ENCODE measurements at places on chromosomes 5 and 9.

- no peak for DNase-seq
Observed at GRCh38 chr5:174737330-174737729, 12.9 kb downstream of the MSX2 start.

GRCh38 chr9:123102375-123103113 lies 69.1 kb downstream of the GPR21 start:
- no peak for DNase-seq

- peak; percentile 64 for DNase-seq
Observed at GRCh38 chr5:77066823-77067442, 20.2 kb downstream of the ZBED3 start.

GRCh38 chr5:66307647-66308241 lies 163.6 kb downstream of the SREK1 start:
- peak; percentile 60 for DNase-seq

DNA sequence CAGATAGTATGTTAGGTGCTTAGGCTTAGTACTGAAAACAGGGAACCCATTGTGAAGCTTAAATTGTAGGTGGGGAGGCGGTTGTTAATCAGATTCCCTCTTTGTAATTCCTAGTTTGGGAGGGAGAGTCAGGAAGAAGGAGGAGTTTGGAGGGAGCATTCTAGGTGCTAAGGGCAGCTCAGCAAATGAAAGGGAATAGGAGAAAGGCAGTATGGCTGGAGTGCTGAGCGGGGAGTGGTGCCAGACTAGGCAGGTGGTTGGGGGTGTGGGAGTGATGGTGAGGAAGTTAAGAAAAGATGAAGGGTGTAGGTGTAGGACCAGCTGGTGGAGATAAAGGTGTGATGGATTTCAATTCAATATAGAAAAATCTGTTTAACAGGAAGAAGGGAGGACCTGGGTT lies 11.1 kb upstream of the GARNL3 start:
- DNase-seq: no peak

DNA sequence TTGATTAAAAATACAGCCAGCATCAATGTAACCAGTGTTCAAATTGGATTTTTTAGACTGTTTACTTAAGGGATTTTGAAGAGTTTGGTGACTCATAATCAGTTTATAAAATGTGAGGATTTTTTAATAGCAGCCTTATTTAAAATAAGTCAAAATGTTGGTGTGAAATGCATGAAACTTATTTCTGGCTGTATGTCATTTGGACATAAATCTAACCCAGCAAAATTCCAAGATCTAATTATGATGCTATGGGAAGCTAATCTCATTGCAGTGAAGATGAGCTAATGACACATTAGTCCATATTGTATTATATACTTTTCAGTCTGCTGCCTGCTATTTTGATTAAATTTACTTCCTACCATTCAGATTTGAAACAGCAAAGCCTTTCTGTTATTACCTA lies 140.3 kb downstream of the AOPEP start:
- DNase-seq: no peak

DNA sequence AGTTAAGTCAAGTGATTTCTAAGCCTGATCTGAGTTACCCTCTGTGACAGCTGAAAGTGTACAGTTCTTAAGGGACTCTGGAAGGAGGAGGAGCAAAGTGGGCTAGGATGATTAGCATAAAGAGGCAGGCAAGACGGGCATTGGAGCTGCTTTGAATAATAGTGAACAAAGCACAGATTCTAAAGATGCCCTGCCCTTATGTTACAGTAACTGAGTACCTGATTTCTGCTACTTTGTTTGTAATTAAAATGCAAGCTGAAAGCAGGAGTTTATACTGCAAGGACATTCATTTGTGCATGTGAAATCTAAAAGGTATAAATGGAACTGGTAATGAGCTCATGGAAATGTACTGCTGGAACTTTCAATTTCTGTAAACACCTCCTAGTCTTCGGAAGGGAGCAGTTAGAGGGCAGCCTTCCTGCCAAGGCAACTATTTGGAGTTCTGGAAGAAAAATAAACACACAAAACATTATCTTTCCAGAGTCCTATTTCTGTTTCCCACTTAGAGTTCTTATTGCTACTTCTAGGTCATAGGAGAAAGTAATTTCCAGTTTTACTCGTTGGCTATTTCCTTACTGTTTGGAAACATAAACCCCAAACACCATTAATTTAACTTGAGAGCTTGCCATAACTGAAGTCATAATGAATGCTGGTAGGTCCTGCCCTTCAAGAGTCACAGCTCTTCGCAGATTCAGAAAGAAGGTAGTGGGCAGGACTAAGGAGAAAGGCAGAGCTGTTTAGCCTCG lies at the start of gene RANBP3L:
Gene RANBP3L (minus strand): TSS at position 45 of the 746 bp plus-strand sequence. CDS start 486 bp downstream, outside the sequence.
- DNase-seq: no peak

- DNase-seq: no peak
Observed at GRCh38 chr5:158845941-158846340, 253.8 kb downstream of the EBF1 start.

DNA sequence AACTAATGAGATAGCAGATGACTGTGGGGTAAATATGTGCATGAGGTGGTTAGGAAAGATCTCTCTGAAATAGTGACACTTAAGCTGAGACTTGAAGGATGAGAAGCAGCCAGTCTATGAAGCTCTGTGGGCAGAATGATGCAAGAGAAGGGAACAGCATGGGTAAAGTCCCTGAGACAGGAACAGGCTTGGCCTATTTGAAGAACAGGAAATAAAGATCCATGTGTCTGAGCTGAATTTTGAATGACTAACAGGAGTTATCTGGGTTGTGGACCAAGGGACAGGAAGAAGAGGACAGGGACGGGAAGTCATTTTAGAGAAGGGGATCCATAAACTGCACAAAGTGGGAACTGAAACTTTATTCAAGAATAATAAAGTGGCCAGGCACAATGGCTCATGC lies 25.6 kb upstream of the HMGCS1 start:
- DNase-seq: no peak

DNA sequence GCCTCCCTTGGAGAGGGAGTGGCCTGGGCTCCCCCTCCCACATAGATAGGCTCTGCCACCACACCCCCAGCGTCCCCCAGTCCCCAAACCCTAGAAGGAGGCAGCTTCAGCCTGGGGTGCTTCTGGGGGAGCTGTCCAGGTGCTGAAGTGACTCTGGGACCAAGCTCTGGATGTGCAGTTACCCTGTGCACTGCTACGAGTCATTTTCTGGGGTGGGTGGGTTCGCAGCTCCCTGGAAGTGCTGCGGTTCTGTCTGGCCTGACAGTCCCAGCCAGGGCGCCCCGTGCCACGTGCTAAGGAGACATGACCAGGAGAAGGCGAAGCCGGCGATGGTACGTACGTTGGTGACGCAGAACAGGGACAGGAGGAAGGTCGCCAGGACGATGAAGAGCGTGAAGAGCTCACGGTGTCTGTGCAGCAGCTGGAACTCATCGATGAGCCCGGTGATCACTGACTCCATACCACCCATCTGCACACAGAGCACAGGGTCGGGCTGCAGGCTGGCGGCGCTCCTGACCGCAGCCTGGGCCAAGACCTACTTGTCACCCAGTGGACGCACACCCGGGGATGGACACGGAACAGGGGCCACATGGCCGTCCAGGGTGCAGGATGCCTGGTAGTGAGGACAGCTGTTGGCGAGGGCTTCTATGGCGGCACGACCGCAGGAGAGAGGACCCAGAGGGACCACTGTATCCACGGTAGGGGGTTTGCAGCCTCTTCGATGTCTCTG lies 35.7 kb downstream of the SLC6A3 start:
- DNase-seq: peak; percentile 58

DNA sequence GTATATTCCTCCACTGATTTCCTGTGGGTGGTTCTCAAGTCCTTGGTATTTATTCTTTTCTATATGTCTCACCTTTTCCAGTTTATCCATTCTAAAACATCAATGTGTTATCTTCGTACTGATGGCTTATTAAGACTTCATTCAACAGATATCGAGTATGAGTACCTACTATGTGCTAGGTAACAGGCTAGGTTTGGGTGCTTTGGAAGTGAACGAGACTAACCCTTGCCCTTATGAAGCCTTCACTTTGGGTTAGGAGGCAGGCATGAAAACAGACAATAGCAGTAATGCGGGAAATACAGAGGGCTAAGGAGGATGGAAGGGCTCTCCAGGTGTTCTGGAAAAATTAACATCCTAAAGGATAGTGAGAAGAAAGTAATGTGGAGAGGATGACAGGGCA lies 53.4 kb downstream of the AQP7 start:
- no peak for DNase-seq

DNA sequence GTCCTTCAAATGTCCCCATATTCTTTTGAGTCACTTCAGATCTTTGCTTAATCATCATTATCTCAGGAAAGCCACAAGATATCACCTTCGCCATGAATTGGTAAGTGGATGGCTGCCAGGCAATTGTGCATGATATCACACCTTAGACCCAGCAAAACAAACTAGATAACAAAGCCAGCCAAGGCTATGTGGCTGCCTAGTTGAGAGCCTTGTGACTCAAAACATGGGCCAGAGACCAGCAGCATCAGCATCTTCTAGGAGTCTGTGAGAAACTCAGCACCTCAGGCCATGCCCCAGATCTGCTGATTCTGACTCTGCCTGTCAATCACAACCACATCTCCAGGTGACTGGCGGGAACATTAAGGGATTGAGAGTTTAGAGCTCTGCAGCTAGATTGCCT lies 82.8 kb downstream of the SLIT3 start:
- DNase-seq: no peak

DNA sequence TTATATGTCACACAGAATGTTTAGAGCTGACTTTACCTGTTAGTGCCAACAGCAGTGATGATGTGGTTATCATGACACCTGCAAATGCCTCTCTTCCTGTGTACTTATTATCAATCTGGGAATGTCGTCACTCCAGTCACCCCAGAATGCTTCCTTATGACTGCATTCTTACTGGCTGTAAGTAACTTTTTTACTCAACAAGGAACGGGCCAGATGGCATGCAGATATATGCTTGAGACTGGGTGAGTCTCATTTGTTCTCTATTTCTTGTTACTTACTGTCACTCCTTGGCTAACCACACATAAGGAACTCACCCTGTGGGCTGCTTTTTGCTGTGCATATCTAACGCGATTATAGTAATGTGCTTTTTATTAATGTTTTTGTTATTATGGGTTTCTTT lies 385.5 kb upstream of the MEF2C start:
- DNase-seq: no peak

DNA sequence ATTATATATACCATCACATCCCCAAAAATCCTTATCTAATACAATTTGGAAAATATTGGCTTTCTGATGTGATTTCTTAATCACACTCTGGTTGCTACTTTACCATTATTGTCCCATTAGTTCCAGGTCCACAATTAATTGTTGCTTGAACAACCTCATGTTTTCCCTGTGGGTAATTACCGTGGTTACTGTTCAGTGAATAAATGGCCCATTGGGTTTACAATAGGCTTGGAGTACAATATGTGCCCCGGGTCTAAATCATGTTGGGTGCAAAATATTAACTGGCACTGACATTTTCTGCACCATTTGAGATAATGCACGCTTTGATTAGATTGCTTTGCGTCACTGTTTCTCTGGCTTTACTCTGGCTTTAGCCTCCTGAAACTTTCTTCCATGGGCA lies 163.7 kb downstream of the GABBR2 start:
- DNase-seq: no peak

GRCh38 chr5:153551537-153552079 lies 61.1 kb downstream of the GRIA1 start:
- DNase-seq: peak; percentile 80

GRCh38 chr9:92771309-92771708 lies 6.7 kb upstream of the BICD2 start:
- no peak for DNase-seq

DNA sequence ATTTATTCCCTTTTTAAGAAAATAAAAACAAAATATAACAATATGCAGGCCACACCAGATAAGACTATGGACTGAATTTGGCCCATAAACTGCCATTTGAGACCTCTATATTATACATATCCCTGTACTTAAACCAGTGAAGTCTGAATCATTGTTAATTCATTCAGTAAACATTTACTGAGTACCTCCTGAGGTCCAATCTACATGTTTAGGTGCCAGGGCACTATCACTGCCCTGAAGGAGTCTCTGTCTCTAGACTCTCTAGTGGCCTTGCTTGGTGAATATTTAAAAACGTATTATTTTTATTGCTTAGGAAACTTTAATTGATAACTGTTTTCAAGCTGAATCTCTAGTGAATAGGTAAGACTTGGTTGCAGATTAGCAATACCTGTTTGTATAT lies 74.7 kb upstream of the ELL2 start:
- DNase-seq: no peak

DNA sequence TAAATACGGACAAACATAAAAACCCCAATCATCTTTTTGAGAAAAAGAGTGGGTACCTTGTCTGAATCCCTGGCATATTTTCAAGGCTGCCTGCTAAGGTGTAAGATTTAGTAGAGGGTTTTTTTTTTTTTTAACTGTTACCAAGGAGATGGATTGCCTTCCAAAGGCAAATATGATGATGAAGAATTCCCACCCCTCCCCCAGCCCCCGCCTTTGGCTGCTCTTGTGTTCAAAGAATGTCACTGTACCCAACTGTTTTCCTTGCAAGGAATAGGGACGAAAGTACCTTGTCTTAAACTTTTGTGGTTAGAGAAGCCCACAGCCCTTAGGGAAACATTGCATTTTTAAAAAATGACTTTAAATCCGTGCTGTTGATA lies 31.3 kb downstream of the ARHGAP26 start:
- DNase-seq: no peak

DNA sequence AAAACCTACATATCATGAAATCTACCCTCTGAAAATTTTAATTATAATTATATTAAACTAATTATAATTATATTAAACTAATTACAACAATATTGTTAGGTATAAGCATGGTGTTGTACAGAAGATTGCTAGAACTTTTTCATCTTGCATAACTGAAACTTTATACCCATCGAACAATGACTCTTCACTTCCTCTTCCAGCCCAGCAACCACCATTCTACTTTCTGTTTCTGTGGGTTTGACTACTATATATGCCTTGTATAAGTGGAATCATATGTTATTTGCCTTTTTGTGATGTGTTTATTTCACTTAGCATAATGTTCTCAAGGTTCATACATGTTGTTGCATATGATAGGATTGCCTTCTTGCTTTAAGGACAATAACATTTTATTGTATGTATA lies 274.2 kb upstream of the CCNH start:
- DNase-seq: no peak

DNA sequence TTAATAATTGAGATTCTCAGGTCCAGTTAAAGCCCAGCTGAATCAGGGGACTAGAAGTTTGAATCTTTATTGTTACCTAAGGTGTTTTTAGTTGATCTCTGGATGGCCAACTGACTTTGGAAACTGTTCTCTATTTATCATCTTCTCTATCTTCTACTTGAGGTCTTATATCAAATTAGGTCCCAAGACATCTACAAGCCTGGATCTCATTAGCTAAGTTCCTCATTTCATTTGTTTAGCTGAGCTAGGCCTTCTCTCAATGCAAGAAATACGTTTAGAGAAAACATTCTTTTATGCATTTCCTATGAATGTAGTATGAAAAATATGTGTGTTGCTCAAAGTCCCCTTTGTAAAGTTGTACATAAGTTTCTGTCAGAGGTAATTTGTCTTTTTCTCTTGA lies 196.6 kb downstream of the PTTG1 start:
- DNase-seq: no peak

DNA sequence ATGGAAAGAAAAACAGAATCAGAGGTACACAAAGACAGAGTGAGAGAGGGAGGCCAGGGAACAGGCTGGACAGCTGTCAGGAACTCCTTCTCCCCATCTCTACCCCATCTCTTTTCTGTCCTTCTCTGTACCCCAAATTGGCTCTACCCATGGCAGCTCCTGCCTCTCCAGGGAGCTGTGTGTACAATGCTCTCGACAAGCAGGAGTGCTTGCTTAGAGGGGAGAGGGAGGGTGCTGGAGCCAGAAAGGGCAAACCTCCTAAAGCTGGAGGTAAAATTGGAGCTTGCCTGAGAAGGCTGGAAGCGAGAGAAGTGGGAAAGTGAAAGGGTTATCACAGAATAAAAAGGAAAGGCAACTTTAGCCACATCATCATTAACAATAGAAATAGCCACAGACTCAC lies 6.4 kb downstream of the TPM2 start:
- no peak for DNase-seq
